ENCODE measurements at places on chromosomes 13 and 19.
A peak's percentile ranks its signal among the peaks of the same experiment; 100 is the strongest.

DNA sequence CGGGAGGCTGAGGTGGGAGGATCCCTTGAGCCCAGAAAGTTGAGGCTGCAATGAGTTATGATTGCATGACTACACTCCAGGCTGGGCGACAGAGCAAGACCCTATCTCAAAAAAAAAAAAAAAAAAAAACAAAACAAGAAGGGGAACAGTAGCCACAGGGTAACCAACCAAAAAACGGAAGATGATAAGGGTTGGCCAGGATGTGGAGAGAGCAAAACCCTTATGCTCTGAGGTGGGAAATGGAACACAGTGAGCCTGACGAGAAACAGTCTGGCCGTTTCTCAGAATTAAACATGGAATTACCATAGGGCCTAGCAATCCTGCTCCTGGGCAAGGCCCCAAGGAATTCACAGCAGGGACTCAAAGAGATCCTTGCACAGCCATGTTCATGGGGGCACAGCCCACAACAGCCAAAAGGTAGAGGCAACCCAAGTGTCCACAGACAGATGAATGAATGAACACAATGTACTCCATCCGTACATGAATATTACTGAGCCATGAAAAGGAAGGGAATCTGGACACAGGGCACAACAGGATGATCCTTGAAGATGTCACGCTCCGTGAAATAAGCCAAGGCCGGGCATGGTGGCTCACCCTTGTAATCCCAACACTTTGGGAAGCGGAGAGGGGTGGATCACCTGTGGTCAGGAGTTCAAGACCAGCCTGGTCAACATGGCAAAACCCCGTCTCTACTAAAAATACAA is 11.3 kb downstream of the NMRK2 start:
- DNase-seq, result peak; percentile 61

- DNase-seq, result no peak
Observed at GRCh38 chr13:81153478-81153877, 812.6 kb upstream of the SPRY2 start.

DNA sequence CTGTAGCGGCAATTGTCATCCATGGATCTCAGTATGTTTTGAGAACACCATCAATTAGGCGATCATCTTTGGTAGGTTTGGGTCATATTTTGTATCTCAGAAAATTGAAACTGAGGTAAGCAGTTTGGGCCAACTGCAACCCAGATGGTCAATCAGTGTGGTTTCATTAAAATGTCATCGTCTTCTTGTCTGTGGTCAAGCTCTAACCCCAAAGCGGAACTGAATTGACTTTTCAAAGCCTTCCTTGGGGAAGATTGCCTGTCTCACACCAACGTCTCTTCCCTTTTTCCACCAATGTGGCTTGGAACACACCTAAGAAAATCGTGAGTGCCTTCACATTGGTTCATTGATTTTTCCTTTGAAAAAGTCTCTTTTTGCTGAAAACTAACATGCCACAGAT is 56.3 kb upstream of the UBAC2 start:
- peak; percentile 87 for DNase-seq

- DNase-seq, result no peak
Observed at GRCh38 chr13:97758317-97758716, 195.2 kb upstream of the IPO5 start.

- DNase-seq, result no peak
Observed at GRCh38 chr13:114199954-114200353, 20.9 kb downstream of the CFAP97D2 start.

- DNase-seq, result no peak
Observed at GRCh38 chr13:114082849-114083645, 49.4 kb downstream of the RASA3 start.

DNA sequence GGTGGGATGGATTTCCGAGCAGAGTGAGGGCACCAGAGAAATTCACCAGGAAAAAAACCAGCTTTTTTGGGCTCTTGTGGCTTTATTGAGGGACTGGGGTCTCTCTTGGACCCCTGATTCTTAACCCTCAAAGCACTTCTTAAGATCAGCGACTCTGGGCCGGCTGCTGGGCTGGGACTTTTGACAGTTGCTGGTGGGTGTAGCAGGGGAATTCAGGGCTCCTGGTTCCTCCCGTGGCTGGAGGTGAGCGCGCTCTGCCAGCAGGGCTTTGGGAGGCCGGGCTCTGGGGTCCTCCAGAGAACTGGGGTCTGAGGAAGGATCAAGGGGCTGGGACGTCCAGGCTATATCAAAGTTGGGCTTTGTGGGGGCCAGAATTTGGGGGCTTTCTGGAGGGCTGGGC is 3.3 kb downstream of the CRB3 start:
- DNase-seq, result no peak

DNA sequence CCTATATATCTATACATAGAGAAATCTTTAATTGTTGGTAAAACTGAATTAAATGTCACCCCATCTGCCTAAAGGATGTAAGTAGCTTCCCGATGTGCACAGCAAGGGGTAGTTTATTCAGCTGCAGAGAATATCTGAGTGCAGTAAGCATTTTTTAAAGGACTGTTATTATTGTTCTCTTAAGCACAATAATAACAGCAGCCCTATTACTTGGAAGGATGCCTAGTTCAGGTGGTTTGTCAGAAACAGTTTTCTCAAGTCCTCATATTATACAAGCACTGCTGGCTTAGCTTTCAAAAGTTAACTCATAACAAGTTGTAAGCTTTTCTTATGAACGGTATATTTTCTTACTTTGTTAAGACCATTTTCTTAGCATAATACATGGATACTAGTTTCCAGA is 142.6 kb downstream of the CRYL1 start:
- DNase-seq, result no peak

DNA sequence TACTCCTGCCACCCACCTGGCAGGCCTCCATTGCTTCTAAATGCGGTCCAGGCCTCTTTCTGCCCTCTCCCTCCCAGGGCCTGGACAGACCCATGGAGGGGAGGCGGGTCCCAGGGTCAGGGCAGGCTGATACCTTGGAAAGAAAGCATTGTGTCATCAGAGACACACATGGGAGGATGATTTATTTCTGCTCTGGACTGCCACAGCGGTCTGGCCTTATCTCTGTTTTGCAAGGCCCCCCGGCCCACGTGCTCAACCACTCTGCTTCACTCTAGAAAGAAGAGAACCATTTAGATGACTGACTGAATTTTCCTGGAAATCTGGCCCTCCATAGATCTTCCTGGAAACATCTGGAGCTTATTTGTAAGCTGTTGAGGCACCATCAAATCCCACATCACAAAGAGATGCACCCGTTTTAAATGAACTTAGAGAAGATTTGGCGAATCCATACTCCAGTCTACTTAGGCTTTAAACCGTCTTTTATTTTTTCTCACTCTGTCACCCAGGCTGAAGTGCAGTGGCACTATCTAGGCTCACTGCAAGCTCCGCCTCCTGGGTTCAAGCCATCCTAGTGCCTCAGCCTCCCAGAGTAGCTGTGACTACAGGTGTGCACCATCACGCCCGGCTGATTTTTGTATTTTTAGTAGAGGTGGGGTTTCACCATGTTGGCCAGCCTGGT is 48.3 kb upstream of the URI1 start:
- peak; percentile 91 for DNase-seq

DNA sequence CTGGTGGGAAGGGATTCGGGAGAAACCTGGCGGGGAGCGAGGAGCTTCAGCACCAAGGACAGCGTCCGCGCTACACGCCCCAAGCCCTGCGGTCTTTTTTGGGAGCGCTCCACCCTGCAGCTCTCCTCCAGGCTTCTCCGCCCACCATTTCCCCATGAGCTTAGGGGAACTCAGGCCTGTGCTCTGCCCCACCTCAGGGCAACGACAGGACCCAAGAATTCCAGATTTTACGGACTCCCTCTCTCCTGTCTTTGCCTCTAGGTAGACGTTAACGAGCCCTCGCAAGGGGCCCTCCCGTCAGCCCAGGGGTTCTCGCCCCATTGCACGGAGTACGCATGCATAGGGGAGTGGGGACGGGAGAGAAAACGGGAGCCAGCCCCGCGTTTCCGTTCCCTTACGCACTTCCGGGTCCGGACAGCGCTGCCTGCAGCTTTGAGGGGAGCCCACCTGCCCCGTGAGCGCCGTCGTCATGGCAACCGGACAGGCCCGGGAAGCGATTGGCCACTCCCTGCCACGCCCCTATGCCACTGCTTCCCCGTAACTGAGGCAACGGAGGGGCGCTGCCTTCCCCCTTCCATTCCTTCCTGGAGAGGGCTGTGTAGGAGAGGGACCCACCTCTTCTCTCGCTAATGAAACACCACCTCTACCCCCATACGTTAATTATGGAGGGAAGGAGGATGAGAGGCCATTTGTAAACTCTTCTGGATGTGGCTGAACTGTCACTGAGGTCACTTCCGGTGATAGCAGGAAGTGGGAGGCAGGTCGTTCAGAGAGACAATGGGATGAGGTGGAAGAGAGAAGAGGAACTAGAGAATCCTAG is 20.8 kb downstream of the NOVA2 start:
- peak; percentile 71 for DNase-seq

DNA sequence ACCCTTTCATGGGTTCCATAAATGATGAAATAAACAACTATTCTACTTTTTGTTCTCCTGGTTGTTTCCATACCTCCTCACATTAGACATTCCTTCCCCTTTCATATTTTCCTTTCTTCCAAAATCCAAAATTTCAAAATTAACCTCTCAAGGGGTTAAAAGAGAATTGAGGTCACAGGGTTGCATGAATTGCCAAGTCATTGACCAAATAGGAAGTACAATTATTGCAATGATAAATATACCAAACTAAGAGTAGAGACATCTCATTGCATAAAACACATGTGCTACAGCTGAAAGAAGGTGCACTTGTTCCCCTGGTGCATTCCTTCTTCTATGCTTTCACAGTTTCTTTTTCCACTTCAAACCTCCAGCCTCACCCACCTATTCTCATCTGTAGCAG is 136.1 kb downstream of the KCTD12 start:
- no peak for DNase-seq

- no peak for DNase-seq
Observed at GRCh38 chr13:97285221-97285955, 63.3 kb downstream of the MBNL2 start.

DNA sequence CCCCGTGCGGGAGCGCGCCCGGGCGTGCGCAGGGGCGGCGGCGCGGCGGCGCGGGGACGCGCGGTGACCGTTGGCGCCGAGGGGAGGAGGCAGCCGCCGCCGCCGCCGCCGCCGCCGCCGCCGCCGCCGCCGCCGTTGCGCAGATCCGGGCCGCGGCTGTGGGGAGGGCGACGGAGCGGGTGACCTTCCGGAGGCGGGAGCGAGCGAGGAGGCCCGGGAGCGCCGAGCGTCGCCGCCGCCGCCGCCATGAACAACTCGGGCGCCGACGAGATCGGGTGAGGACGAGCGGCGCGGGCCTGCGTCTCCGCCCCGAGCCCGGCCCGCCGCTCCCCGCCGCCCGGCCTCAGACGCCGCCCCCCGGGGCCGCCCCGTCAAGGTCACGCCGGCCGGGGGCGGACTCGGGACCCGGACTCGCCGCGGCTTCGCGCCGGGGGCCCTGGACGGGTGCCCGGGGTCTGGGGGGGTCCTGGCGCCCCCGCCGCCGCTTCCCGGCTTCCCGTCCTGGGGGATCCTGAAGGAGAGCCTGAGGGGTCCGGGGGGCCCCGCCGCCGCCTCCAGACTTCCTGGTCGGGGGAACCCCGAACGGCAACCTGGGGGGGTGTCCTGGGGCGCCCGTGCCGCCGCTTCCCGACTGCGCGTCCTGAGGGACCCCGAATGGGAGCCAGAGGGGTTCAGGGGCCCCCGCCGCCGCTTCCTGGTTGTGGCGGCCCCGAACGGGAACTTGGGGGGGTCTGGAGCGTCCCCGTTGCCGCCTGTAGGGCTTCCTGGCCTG is at the start of gene DAZAP1:
Gene DAZAP1 (plus strand): TSS at position 59 of the 772 bp plus-strand sequence. CDS start 188 bp downstream, at position 247.
- DNase-seq, result no peak

DNA sequence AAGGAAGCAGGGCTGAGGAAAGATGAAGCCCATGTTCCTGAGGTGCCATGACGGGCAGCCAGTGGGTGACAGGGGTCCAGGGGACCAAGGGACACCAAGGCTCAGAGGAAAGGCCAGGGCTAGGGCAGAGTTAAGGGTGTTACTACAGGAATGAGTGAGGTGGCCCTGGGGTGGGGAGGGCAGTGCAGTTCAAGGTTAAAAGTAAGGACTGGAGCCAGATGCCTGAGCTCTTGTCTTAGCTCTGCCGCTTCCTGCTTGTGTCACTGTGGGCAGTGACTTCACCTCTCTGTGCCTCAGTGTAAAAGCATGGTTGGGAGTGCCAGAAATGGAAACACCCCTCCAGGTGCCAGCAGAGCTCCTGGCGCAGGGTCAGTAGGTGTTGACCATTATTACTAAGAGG is 4.9 kb upstream of the ETV2 start:
- no peak for DNase-seq

DNA sequence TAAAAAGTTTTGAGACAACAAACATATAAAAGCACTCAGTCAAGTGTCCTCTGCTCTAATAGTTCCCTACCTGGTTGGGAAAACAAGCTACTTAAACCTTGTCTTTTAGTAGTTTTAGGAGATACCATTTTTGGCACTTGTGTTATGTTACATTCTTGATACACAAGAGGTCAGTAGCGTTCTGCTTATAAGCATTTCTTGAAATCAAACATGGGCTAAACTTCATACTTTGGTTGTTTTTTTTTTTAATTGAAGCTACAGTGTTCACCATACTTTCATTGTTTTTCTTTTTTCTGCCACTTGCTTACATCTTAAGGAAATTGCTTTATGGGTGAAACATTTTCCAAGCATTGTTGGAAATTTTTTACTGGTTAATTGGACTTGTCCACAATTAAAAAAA is 12.9 kb downstream of the NHLRC3 start:
- peak; percentile 45 for DNase-seq

DNA sequence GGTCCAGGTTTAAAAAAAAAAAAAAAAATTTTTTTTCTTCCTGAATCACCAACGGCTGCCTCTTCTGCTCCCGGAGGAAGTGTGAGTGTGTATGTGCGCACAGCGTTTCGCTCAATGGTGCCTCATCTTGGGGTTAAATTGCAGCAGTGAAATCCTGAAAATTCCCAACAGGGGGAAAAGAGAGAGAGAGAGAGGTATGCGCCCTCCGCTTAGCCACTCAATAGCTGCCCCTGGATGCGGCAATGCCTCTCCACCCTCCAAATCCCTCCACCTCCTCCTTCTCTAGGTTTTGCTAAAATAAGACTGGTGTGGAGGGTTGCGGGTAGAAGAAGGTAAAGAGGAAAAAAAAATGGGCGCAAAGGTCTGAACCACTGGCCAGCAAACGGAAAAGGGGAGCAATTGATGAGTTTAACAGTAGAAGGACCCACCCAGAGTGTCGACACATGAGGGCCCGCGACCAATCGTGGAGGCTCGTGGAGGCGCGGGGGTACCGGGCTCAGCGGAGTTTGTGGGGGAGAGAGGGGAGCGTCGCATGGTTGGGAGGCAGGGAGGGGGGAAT is 853 bp upstream of the CACNA1A start:
- DNase-seq, result no peak

GRCh38 chr19:48964205-48965039 is 687 bp upstream of the FTL start:
- DNase-seq, result no peak

- DNase-seq, result no peak
Observed at GRCh38 chr13:78247362-78247761, 328.7 kb upstream of the EDNRB start.

All from KBM-7 (cell line).